HCEC 1CT (cell line): ENCODE measurements at places on chromosomes 16 and 17.

GRCh38 chr16:10577305-10578202 lies 2.8 kb downstream of the EMP2 start:
- DNase-seq = no peak

DNA sequence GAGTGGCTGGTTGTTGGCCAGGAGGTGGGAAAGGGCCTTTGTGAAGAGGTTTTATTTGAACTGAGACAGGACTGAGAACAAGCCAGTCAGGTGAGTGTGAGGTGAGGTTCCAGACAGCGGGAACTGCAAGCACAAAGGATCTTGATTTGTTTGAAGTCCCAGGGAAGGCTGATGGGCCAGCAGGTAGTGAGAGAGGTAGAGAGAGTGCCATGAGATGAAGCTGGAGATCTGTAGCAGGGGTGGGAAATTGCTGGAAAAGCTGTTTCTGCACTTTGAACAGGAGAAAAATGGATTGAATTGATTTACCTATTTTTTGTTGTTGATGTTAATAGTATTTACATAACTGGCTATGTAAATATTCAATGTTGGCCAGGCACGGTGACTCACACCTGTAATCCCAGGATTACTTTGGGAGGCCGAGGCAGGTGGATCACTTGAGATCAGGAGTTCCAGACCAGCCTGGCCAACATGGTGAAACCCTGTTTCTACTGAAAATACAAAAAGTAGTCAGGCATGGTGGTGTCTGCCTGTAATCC lies 7.7 kb upstream of the DCTPP1 start:
- DNase-seq = no peak

DNA sequence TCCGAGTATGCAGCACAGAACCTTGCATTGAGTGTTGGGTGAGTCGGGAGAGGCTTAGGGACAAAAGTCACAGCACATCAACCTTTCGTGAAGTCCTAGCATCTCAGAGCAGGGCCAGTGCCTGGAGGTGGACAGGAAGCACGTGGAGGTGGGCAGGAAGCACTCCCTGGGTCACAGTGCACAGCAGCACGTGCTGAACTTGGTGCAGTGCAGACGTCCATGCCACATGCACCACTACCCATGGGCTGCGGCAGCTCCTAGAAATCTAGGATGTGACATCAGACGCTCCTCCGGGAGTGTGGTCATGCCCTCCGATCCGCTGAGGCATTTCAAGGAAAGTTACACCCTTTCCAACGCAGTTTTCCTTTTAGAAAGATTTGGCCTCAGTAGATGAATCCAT lies 83.4 kb upstream of the CHMP6 start:
- no peak for DNase-seq

DNA sequence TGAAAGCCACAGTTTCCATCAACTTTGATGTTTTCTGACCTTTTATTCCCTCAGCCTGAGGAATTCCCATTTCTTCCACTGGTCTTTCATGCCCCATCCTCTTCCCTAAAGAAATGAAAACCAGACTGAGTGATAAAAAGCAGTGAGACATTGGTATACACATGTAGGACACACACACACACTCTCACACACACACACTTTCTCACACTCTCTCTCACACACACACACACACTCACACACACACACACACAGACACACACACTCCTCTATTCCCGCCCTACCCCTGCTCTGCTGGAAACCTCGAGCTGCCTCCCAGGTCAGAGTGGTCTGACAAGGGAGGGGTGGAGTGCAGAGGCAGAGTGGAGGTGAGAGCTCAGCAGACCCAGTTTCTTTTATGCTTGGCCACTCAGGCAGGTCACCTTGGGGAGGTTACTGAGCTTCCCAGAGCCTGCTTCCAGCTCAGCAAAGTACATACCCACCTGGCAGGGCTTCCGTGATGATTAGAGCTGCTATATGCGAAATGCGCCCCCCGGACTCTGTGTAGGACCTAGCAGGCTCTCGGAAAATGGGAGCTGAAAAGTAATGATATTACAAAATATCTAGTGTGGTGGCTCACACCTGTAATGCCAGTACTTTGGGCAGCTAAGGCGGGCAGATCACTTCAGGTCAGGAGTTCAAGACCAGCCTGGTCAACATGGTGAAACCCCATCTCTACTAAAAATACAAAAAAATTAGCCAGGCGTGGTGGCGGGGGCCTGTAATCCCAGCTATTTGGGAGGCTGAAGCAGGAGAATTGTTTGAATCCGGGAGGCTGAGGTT lies 30.7 kb downstream of the CCR7 start:
- no peak for DNase-seq

DNA sequence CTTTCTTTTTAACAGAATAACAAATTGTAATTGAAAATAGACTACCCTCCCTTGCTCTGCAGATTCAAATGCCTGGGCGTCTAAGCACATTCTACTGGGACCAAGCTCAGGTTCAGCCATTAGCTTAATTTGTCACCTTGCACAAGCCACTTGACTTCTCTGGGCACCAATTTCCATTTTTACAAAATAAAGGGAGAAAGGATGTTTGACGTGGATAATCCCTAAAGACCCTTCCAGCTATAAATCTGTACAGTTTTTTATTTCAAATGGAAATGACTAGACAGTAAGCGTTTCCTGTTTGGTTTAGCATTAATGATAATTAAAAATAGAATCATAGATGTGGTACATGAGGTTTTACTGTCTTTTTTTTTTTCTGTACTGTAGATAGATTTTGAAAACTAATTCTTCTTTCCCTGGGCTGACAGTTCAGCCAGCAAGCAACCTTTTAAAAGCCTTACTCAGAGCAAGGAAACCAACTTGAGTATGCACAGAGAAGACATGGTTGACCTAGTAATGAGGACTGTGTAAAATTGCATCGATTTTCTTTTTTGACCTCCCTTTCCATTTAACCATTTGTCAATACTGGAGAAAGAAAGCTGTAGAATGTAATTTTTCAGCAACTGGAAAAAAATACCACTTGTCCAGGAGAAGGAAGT lies 1329.5 kb upstream of the CDH8 start:
- DNase-seq = no peak

- peak; percentile 95 for DNase-seq
These were observed 36.1 kb downstream of the HIC1 start for GRCh38 chr17:2090804-2091534.

GRCh38 chr16:48495303-48495702 lies 110.1 kb upstream of the SIAH1 start:
- DNase-seq = no peak

- no peak for DNase-seq
These were observed 123.1 kb downstream of the SNX29 start for GRCh38 chr16:12099451-12100123.

- DNase-seq = no peak
These were observed 33.5 kb downstream of the TMEM186 start for GRCh38 chr16:8763899-8764298.

DNA sequence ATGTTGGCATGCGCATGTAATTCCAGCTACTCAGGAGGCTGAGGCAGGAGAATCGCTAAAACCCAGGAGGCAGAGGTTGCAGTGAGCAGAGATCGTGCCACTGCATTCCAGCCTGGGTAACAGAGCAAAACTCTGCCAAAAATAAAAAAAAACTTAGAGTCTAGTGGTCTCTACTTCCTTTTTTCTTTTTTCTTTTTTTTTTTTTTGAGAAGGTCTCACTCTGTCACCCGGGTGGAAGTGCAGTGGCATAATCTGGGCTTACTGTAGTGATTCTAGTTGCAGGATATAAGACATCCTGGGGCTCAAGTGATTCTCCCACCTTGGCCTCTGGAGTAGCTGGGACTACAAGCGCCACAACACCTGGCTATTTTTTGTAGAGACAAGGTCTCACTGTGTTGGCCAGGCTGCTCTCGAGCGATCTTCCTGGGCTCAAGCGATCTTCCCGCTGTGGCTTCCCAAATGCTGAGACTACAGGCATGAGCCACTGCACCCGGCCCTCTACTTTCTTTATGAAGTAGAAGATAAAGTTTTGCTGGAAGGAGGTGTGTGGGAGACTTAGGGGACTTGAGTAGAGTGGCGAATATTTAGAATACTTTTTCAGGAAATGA lies 47.9 kb upstream of the TAOK1 start:
- DNase-seq = no peak

GRCh38 chr16:85237817-85238216 lies 125.5 kb upstream of the CIBAR2 start:
- DNase-seq = no peak

DNA sequence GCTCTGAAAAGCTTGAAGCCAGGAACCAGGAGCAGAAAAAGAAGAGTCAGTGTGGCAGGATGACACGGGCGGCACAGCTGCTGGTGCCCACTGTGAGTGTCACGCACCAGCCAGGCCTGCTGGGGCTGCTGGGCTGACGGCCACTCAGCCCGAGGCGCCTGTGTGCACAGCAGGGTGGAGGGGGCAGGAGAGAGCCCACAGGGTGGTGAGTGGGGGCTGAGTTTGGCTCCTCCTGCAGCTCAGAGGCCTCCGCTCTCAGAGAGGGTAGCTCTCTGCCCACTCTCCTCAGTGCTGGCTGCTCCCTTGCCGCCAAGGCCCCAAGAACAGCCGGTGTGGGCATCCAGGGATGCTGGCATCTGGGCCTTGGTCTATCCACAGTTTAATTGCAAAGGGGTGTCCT lies 59.6 kb downstream of the GSG1L start:
- DNase-seq = no peak

DNA sequence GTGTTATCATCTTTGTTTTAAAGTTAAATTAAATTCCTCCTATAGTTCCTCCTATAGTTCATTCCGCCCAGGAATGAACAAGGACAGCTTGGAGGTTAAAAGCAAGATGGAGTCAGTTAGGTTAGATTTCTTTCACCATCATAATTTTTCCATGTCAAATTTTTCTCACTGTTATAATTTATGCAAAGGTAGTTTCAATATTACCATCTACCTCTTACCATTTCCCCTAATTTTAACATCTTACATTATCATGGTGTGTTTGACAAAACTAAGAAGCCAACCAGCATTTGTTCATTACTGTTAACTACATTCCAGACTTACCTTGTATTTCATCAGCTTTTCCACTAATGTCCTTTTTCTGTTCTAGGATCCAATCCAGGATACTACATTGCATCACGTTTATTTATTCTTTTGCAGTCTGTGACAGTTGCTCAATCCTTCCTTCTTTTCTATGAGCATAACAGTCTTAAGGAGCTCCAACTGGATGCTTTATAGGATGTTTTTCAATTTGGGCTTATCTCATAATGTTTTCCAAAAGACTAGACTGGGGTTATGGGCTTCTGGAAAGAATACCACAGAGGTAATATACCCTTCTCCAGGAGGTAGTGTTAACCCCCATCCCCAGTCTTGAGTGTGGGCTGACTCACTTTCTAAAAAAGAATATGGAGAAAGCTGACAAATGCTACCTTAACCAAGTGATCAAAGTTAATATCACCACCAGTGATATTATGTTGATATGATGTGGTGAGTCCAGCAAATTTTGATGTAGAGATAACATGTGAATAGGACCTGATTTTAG lies 158.5 kb downstream of the PPM1E start:
- DNase-seq = peak; percentile 35

DNA sequence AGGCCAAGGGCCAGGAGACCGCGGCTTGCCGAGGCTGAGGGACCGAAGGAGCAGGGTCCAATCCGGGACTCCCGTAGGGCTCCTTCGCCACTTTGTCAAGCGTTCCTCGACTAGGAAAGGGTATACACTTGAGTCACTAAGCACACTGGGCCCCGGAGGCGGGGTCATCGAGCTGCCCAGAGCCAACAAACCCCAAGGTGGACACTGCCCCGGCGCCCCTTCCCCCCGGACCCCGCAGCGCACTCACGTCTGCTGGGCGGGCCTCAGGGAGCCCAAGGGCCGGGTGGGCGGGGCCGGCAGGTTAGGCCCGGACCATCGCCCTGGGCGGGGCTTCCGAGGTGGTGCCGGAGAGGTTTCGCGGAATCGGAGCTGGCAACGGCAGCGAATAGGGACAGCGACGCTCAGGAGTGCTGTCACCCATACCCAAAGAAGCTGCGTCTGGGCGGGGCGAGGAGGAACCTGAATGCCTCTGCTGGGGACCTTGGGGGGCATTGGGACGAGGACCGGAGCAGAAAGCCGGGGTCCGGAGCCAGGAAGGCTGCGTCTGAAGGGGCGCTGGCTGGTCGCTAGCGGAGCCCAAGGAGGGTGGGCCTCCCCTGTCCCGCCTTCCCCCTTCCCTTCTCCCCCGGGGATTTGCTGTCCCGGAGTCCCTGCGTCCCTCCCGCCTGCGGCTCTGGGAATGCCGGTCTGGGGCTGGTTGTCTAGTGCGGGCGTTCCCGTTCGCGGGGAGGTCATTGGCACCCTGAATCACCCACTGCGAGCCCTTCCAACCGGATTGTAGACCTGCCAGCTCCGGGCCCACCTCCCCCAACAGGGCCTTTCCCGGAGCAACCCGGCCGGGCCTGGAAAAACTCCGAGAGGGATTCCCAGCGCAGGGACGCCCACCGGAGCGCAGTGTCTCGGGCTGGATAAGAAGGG lies 118.2 kb upstream of the SMURF2 start:
- peak; percentile 5 for DNase-seq

- no peak for DNase-seq
These were observed 5.3 kb upstream of the NSMCE1 start for GRCh38 chr16:27273670-27274423.

GRCh38 chr16:53515259-53515658 lies 12.2 kb upstream of the AKTIP start:
- no peak for DNase-seq

- DNase-seq = no peak
These were observed 29.9 kb upstream of the RHOT1 start for GRCh38 chr17:32112416-32112815.

- no peak for DNase-seq
These were observed 63.4 kb upstream of the TANC2 start for GRCh38 chr17:62902531-62903220.

GRCh38 chr17:82107341-82107860 lies 9.4 kb upstream of the FASN start:
- no peak for DNase-seq

DNA sequence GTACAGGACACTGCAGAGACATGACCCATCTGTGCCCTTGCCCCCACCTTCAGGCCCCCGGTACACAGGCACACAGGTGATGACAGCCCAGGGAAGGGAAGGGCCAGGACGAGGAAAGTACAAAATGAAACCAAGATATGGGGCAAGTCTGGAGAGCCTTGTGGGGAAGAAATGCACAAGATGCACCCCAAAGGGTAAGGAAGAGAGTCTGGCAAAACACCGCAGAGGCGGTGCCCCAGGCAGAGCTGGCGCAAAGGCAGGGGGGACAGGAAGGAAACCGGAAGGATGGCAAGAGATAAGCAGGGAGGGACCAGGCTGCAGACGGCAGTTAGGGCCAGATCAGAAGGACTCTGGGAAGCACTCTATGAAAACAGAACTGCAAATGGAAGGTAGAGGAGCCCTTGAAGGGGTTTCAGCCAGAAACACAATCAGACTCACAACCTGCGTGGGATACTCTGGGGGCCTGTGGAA lies 81.4 kb downstream of the SLC39A11 start:
- no peak for DNase-seq

DNA sequence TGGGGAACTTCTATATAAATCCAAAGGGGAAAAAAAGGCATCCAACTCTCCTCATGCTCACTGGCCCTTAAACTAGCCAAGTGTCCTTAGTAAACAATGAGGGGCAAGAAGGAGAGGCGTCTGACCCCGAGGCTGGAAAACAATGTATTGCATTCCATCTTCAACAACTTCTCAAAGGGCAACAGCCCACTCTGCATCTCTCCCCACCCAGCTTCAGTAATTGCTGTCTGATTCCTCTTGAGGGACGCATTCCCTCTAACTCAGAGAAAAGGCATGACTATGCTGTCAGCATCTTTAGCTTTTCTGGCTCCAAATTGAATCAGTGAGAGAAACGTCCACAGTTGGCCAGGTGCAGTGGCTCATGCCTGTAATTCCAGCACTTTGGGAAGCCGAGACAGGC lies 145.8 kb downstream of the SLC39A11 start:
- no peak for DNase-seq
